ENCODE measurements at places on chromosomes 1 and 21. TPM values are rescaled to one million over a fixed set of nuclear protein-coding genes. Genes with fewer than 3 reads are reported as not detected.

DNA sequence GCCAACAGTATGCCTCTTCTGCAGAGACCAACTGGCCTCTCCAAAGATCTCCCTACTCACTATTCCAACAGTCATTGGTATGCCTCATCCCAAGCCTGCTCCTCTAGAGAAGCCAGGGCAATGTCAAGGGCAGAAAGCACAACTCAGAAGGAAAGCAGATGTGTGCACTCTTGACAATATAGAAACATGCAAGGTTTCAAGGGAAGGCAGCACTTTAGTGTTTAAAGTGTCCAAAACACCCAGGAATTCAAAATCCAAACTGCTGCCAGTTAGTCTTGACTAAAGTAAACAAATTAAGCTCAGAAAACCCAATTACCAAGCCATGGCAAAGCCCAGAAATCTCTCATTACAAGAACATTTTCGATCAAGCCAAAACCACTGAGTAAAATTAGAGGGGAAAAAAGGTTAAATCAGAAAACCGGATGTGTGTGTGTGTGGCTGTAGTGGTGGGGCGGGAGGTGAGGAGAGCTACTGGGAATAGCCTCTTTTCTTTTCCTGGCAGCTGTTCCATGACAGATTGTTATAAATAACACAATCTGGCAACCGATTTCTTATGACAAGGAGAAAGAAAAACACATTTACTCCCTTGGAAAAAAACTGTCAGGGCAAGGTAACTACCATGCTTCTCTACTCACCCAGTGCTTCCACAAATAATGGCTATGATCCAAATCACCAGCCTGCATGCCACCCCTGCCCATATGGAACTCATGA lies 39.2 kb downstream of the EIF2B3 start:
- no peak for ATAC-seq

Gene C1orf141
- total RNA-seq = not detected

Gene FMOD
- 4.5 TPM for total RNA-seq

Gene IFNAR1
- 15.5 TPM for total RNA-seq

DNA sequence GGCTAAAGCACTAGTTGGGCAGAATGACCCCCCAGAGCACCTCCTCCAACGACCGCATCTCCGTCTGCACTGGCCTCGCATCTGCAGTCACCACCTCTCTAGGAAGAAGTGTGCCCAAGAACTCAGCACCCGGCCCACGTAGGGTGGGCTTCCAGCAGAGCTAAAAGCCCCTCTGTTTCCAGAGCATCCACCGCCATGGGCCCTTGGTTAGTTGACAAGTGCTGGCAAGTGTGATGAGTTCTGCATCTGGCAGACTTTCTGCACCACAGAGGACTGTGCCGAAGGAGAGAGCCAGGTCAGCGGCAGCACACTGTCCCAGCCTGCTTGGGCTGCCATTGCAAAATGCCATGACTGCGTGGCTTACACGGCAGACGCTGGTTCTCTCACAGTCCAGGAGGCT lies 76.4 kb upstream of the COL6A1 start:
- ATAC-seq = no peak

DNA sequence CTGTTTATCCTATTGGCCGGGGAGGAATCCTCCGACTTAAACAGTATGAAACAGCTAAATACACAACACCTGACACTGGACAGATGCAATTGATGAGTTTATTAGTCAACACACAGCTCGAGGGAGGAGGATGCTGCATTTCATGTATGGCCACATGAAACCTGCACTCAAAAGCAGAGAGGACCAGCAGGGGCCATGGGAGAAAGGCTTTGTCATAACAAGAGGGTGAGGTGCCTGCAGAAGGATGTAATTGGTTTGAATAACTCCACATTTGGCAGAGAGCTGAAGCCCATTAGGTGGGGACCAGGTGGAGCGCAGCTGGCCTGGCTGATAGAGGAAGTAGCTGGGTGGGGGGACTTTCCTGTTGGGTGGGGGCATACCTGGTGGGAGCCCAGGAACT lies 599.1 kb downstream of the PTPRU start:
- ATAC-seq = no peak

- no peak for ATAC-seq
Measured at GRCh38 chr1:213647864-213648650, 339.7 kb upstream of the PROX1 start.

Gene CD34
- total RNA-seq = 4.3 TPM

Gene CHML
- total RNA-seq = 4.1 TPM

DNA sequence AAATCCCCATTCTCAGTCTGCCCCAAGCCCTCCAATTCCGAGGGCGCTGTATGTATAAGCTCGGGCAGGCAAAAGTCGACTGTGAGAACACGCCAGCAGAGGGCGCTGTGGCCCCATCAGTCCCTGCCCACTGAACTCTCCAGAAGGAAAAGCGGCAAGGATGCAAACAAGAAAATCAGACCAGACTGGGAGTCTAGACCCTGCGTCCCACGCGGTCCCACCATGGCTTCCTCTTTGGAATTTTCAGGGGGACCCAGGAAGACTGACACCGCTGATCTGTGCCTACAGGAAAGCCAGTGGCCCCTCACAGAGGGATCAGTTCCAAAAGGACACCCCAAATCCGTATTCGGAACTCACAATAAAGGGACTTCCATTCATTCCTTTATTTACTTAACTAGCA lies 19.5 kb downstream of the TEX35 start:
- ATAC-seq = peak; percentile 71

Gene ST6GALNAC3
- 0.72 TPM for total RNA-seq

- no peak for ATAC-seq
Measured at GRCh38 chr1:7845761-7846160, 7.1 kb downstream of the UTS2 start.

Gene IGFN1
- 0.12 TPM for total RNA-seq

GRCh38 chr1:10682108-10682445 lies 114.4 kb downstream of the CASZ1 start:
- no peak for ATAC-seq

- ATAC-seq = no peak
Measured at GRCh38 chr1:22494943-22495579, 43.4 kb downstream of the ZBTB40 start.

GRCh38 chr1:200888349-200888838 lies 6.3 kb upstream of the INAVA start:
- peak; percentile 63 for ATAC-seq

Gene S100A7A
- total RNA-seq = 24.6 TPM

DNA sequence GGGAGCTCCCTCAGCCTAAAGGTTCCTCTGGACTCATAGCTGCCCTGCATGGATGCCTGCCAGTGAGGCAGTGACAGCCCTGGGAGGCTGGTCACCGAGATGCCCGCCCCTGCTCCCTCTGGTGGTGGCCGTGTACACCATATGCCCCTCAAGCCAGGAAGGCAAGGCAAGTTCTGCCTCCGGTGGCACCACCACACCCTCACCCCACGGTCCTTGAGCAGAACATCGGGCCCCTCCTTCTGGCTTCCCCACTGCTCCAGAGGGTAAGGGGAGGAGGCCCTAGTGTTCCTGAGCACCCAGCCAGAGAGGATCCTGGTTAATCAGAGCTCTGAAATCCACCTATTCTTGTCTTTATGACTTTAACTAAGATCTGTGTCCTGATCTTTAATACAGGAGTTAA lies 1.5 kb upstream of the S100A14 start:
- peak; percentile 31 for ATAC-seq

- ATAC-seq = no peak
Measured at GRCh38 chr1:54001591-54001990, 16.4 kb downstream of the LDLRAD1 start.

- no peak for ATAC-seq
Measured at GRCh38 chr1:61055110-61055614, 27.2 kb upstream of the NFIA start.

DNA sequence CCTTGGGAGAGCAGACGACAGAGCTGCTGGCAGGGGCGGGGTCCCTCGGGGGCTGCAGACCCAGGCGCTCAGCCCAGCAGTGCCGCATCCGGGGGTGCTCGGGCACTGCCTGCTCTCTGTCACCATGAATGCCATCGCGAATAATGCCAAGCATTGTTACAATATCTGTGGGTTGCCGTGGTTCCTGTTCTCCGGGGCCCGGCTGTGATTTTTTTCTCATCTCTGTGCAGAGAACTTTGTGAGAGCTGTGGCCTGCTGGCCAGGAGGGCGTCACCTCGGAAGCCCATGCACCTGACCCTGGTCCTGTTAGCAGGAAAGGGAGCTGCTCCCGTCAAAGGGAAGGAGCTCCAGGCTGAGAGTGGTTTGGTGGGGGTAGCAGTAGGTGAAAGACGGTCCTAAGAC lies 70.4 kb downstream of the PRDM16 start:
- ATAC-seq = no peak

GRCh38 chr21:44024257-44024656 lies 12.1 kb downstream of the TRAPPC10 start:
- ATAC-seq = no peak

Gene DNAH14
- 5.9 TPM for total RNA-seq

DNA sequence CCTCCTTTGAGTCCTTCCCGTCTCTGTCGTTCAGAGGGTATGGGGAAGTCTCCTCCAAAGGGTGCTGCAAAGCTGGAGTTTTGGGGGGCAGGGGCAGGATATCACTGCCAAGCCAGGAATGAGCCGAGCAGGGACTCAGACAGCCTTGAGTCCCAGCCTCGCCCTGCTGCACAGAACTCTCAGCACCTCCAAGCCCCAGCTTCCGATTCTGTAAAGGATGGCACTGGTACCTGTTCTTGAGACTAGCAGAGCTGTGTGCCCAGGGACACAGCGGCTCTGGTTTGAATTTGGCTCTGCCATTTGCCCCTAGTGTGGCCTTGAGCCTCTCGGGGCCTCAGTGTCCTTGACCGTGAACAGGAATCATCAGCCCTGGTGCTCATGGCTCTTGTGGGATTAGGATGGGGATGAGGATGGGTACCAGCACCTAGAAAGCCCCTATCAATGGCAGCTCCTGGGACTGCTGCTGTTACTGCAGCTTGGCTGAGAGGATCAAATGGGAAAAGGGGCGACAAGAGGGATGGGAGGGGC lies 1.5 kb upstream of the FBLIM1 start:
- no peak for ATAC-seq

Gene CD247
- total RNA-seq = 0.80 TPM

DNA sequence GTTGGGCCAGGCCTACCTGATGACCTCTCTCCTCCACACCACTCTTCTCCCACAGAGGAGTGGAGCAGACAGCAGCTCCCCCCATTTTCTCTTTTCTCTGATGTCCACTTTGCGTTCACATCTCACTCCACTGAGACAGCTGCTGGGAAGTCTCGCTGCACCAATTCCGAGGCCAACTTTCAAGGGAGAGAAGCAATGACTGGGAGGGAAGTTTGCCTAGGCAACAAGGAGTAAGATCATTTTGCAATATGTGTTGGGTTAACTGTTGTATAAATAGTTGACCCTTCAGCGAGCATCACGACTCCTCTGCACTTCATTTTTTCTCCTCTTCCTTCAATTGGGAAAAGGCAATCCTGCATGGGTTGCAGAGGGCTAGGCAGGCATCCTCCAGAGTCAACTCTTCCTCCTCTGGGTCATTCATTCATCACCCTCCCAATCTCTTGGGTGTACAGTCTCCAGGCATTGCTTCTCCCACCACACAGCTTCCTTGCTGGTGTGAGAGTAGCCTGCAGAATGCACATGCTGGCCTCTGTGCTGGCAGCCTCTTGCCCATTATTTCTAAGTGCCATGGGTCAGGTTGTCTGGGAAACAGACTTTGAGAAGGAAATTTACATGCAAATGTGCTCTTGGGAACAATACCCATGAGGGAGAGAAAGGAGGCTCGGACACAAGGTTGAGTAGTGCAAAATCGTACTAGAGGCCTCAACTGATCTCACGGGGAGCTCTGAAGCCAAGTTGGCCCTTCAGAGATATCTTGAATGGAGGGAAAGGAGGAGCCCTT lies 75.8 kb upstream of the BCAR3 start:
- ATAC-seq = no peak

Gene KPRP
- 3.6 TPM for total RNA-seq

- ATAC-seq = peak; percentile 89
Measured at GRCh38 chr21:28745131-28746016, 247.3 kb downstream of the LTN1 start.

Gene PIK3R3
- 5.5 TPM for total RNA-seq

Gene DCST1
- total RNA-seq = 0.32 TPM

GRCh38 chr1:82785268-82785790 lies 984.6 kb downstream of the ADGRL2 start:
- ATAC-seq = no peak

- peak; percentile 34 for ATAC-seq
Measured at GRCh38 chr1:111219557-111220286, 7.8 kb upstream of the CHI3L2 start.

DNA sequence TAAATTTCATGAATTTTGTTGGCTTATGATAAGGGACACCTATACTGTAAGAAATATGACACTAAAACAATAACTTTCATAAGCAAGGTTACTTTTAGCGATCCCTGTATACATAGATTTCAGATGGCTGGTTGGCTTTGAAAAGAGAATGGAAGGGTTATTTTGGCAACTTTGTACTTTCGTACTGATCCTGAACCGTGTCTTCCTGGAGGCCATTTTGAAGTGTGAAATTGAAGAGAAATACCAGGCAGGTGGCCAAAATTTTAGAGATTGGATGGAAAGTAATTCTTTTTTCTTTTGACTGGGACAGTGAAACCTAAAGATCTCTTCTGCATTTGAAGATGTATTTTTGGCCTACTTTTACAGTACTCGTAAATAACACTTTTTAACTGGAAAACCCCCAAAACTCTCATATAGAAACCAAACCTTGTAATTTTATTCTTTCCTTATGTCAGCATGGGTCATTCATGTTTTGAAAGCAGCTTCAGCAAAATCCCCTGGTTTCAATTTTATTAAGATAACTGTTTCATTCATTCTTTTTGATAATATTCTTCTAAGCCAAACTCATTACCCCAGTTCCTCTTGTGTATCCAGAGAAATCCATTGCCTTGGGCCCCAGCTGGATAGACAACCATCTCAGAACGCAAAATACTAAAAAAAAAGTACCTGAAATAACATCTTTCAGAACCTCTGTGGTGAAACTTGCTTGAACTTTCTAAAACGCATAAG lies 38.4 kb upstream of the ZNF281 start:
- ATAC-seq = no peak

- ATAC-seq = no peak
Measured at GRCh38 chr1:57678138-57678537, 254.3 kb upstream of the DAB1 start.

Gene NPR1
- total RNA-seq = 1.8 TPM

DNA sequence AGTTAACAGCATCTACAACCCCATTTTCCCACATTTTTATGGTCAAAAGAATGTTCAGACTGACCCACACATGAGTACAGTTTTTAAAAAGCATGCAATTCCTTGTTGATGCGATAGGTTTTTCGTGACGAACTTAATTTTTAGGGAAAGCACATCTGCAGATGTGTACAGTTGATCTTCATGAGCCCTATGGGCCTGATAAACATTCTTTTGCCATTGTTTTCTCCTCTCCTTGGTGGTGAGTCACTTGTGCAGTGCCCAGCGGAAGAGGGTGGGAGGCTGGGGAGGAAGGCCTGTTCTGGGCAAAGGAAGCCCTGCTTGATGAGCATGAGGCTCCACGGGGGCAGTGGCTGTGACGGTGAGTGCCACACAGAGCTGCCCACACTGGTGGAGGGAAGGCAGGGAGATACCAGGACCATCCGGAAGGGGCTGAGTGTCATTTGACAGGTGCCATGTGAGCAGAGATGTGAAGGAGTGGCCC lies 5.3 kb downstream of the ARF1 start:
- ATAC-seq = peak; percentile 50

Gene ZSWIM5
- total RNA-seq = 0.56 TPM

Gene FAM76A
- total RNA-seq = 11.8 TPM

Gene FAM177B
- total RNA-seq = 0.64 TPM

Gene CCDC18
- 4.3 TPM for total RNA-seq

Gene TRIM46
- 0.12 TPM for total RNA-seq

Gene CDCA8
- 14.1 TPM for total RNA-seq

Data from esophagus mucosa (tissue), 1 donor.